Activated naive CD4-positive, alpha-beta T cell treated with anti-CD3 and anti-CD28 coated beads for 36 hours (primary cell): ENCODE measurements at places on chromosomes 12 and 14.
A peak's percentile ranks its signal among the peaks of the same experiment; 100 is the strongest.

GRCh38 chr12:18502422-18502968, 235.3 kb downstream of the PLCZ1 start:
- DNase-seq = no peak

GRCh38 chr14:104548802-104549535, 30.6 kb upstream of the C14orf180 start:
- DNase-seq = peak; percentile 1

DNA sequence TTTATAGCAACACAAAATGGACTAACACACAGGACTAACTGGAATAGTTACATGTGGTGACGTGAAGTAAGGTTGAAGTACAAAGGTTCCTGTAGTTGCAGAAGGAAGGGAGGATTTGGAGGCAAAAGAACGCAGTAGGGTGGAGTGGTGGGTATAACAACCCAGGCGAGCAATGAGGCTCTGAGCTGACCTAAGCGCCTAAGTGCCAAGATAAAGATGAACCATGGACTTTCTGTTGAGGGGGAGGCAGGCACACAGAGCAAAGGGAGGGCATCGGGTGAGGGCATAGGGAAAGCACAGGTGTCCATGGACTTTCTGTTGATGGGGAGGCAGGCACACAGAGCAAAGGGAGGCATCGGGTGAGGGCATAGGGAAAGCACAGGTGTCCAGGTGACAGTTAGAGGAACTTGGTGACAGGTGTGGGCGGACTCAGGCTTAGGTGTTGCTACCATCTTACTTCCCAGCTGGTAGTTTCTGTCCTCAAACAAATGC, 15.2 kb downstream of the SCNN1A start:
- DNase-seq = no peak

- DNase-seq = no peak
Observed at GRCh38 chr14:51548187-51548586, 103.5 kb upstream of the FRMD6 start.
